Hematopoietic multipotent progenitor cell treated with erythropoietin and hydrocortisone succinate and interleukin-3 and kit ligand, for 17 days (in vitro differentiated cells): ENCODE measurements at places on chromosomes 1 and 21.

DNA sequence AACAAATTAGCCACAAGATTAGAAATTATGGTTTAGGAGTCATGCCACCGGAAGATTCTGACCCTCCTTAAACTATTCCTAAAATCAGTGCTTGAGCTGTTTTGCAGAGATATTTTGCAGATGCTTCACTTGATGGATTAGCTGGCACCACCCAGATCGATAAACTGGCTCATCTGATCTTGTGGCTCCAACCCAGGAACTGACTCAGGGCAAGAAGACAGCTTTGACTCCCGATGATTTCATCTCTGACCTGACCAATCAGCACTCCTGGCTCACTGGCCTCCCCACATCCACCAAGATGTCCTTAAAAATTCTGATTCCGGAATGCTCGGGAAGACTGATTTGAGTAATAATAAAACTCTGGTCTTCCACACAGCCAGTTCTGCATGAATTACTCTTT, 221.6 kb downstream of the RHOU start:
- DNase-seq = no peak

DNA sequence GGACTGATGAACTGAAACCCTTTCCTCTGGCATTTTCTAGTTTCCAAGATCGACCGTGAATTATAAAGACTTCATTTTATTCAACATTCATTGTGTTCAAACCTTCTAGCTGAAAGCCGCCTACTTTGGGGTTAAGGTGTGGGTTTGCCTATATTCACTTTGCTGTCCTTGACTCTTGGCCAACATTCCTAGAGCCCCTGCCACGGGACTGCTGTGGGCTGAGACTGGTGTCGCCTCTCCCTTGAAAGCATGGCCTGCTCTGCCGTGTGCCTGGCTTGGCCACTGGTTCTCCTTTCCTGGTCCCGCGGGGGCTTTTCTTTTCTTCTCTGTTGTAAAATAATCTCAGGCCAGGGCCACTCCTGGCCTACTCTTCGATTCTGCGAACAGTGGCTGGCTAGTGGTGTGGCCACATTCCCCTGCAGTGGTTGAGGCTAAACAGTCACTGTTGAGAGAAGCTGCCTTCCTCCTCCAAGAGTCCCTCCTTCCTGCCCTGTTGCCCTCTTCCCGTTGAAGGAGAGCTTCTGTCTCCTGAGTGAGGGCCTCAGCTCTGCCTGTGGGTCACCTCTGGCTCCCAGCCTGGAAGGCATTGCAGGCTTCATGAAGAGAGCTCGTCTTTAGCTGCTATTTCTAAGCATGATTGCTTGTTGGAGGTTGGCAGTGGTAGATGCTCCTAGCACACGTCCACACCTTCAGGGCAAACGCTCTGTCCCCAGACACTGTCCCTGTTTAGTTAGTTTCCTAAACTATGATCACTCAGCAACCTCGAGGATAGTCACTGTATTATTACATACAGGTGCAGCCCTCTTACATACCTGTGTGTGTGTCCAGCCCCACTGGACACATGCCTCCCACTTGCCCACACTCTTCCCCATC, 80.5 kb downstream of the GALNT2 start:
- DNase-seq = no peak

GRCh38 chr1:201568265-201568664, 29.3 kb downstream of the NAV1 start:
- DNase-seq = no peak

DNA sequence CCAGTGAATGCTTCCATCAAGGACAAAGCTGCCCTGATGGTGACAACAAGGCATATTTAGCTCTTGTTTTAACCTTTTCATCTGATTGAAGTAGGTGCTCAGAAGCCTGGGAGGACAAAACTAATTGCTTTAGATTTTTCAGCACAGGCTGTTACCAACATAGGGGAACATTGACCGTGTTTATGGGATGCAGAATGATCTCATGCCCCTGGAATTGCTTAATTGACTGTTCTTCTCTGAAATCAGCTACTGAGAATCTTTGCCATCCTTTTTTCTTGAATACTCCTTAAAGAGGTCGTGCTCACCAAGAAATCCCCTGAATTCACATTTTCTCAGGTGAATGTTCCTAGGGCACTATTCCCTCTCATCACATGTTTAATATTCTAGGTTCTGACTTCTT, 95.9 kb upstream of the CCDC190 start:
- DNase-seq = no peak

- no peak for DNase-seq
Observed at GRCh38 chr1:83961571-83962295, 37.2 kb downstream of the TTLL7 start.

- DNase-seq = no peak
Observed at GRCh38 chr1:181483285-181484195, at the start of gene CACNA1E. TSS of gene CACNA1E (plus strand) at chr1:181483517. CDS start at chr1:181483745, 228 bp downstream.

GRCh38 chr1:59685666-59686065, 129.1 kb upstream of the HOOK1 start:
- DNase-seq = no peak

GRCh38 chr21:36236052-36236730, 79.6 kb downstream of the DOP1B start:
- no peak for DNase-seq

DNA sequence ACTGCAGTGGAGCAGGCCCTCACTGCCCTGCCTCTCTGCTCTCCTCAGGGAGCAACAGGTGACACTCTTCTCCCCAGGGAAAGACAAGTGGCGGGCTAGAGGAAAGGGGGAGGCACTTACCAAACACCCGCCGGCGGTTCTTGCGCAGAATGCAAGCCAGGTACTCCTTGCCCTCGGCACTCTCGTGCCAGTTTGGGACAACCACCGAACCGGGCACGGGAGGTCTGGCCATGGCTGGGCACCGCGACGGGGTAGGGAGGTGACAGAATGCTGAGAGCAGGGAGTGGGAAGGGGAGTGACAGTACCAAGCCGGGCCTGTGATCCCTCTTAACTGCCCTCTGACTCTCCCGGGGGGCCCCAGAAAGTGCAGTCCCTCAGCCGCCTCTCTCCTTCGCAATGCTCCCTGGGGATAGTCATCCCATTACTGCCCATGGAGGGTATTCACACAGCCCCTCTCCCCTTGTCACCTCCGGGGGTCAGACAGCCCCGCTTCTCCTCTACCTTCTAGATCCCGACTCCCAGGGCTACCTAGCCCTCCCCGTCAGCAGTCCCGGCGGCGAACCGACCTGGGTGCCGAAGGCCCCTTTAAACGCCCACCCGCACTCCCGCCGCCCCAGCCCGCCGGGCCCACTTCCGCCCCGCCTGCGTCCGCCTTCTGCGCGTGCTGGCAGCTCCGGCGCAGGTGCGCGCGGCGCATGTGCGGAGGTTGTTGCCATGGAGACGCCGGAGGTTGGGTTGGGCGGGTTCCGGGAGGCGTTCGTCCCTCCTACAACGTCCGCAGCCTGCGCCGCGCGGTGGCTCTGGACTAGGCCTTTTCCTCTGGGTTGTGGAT, at the start of gene CPLANE2:
CPLANE2 (minus strand) TSS at position 673 of the 832 bp plus-strand sequence; CDS start at position 232, 441 bp downstream.
- DNase-seq = peak; percentile 96

GRCh38 chr1:44632598-44632997, 41.7 kb downstream of the TMEM53 start:
- DNase-seq = peak; percentile 55

DNA sequence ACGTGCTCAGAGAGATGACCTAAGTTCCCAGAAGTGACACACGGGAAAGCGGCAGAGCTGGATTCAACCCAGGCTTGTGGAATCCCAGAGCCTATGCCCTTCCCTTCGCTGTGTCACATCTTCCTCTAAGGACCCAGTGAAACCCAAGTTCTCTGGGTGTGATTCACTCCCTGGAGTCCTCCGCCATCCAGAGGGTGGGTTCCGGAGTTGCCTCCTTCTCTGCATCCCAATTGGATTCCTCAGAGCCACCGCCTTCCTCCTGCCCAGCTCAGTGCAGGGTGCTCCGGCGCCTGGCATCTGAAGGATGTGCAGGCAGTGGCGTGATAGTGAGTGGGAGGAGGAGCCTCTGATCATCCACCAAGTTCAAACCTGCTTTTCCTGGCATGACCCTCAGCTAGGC, 20.7 kb upstream of the RCC2 start:
- DNase-seq = no peak

DNA sequence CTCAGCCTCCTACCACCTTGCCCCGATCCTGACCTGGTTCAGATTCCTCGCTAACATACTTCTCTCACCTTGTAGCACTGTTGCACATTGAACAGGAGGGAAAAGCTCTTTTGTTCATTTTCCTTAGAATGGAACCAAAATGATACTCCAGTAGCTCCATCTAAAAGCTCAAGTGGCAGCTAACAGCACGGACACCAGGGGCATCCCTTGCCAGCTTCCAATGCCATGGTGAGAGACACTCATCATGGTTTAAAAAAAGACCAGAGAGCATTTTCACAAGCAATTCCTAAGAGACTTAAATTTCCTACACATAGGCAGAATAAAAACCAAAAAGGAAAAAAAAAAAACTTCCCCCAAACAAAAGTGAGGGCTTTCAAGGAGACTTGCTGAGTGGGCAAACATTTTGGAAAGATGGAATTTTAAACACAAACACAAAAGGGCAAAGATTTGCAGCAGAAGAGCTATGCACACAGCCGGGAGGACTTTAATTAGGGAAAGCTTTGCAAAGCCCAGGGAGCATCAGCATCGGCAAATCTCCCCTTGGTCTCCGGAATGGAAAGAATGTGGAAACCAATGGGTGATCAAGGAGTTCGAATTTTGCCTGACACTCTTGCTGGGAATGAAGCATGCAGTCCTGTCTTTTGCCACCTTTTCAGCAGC, 84.3 kb downstream of the CAPZB start:
- no peak for DNase-seq

- DNase-seq = no peak
Observed at GRCh38 chr1:164560556-164560955, 1.6 kb downstream of the PBX1 start.

DNA sequence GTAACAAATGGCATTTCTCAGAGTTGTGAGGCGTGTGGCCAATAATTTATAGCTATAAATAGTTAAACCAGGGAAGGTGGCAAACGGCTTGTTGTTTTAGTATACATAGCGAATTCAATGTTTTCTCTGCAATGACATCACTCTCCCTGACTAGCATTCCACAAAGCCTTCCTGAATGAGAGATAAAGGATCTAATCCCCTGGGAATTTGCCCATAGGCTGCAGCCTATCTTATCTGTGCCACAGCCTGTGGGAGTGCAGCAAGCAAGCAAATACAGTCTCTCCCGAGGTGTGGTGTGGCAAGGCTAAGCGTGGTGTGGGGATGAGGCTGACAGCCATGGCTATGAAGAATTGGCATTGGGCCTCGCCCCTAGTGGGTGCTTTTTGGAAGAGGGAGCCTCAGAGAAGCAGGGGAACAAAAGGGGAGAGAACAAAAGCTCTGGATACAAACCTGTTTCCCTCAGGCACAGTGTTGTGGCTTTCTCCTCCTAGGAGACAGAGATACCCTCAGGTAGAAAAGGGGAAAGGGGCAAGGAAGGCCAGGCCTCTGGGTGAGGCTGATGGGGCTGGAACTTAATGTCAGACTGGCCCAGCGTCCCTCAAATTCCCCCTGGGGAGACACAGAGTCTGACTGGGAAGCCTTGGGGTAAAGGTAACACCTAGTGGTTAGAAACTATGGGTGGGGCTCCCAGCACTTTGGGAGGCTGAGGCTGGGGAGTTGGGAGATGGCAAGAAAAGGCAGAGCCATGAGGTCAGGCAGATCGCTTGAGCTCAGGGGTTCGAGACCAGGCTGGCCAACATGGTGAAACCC, 8.9 kb downstream of the TAGLN2 start:
- no peak for DNase-seq

GRCh38 chr1:41046347-41046775, 24.8 kb upstream of the SLFNL1 start:
- no peak for DNase-seq

- no peak for DNase-seq
Observed at GRCh38 chr21:16644685-16645084, 868.2 kb upstream of the CXADR start.

DNA sequence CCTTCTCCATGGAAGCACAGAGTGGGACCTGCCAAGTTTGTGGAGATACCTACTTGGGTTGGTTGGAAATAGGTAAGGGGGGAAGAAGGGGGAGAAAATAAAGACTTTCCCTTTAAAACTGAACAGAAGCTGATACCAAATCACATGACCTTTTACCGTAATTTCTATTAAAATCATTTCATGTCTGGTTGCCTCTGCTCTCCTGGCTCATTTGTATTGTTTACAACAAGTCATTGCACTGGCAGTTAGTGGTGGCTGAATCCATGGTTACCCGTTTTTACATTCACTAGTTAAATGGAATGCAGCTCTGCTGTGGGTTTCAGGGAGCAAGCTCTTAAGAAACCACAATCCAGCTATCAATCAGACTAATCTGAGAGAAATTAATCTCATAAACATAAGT, 353.7 kb upstream of the ESRRG start:
- no peak for DNase-seq

DNA sequence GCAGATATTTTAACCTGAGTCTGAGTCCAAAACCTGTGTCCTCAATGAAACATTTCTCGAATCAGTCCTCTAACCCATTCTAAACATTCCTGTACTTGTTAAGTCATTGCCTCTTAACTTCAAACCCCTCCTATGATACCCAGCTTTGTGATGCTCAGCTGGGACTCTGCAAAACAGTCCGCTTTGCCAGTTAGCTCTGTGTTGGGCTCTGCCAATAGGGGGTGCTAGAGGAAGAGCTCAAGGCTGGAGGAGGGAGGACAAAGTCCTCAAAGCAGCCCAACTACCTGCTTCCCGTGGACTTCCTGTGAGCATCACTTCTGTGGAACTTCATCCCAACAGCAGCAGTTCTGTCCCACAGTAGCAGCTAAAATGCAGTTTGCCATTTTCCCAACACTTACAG, 38.1 kb upstream of the SYT14 start:
- no peak for DNase-seq

DNA sequence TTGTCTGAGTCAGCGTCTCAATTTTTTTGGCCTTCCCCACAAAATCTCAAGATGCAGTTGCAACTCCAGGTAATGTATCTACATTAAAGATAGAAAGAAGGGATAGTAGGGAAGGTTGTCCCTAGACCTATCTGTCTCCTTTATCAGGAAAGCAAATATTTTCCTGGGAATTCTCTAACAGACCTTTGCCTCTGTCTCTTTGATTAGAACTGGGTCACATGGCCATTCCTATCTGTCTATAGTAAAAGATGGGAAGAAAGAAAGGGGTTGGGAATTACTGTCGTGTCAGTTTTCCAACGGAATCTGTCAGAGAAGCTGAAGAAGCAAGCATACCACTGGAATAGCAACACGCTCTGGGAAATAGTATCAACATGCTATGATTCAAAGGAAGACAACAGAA, 48.7 kb downstream of the ZNF326 start:
- no peak for DNase-seq

GRCh38 chr1:220219865-220220698, 52.2 kb downstream of the RAB3GAP2 start:
- no peak for DNase-seq

GRCh38 chr1:104163912-104164476, 414.3 kb downstream of the AMY1C start:
- no peak for DNase-seq
